ENCODE measurements at places on chromosomes 1 and 21.

- DNase-seq, result no peak
Observed at GRCh38 chr1:77831566-77831965, 52.1 kb downstream of the MIGA1 start.

GRCh38 chr1:199862047-199862446 is 165.5 kb upstream of the NR5A2 start:
- no peak for DNase-seq

- no peak for DNase-seq
Observed at GRCh38 chr1:174892016-174892415, 107.7 kb upstream of the CACYBP start.

GRCh38 chr1:2830761-2831425 is 29.4 kb upstream of the TTC34 start:
- DNase-seq, result no peak

- no peak for DNase-seq
Observed at GRCh38 chr1:25009671-25010262, 79.7 kb upstream of the RUNX3 start.

GRCh38 chr1:151010346-151010726 is 2.1 kb downstream of the PRUNE1 start:
- no peak for DNase-seq

Data from KBM-7 (cell line).